ENCODE measurements at places on chromosomes 7 and 10. TPM values are rescaled to one million over a fixed set of nuclear protein-coding genes. Genes with fewer than 3 reads are reported as not detected.
A peak's percentile ranks its signal among the peaks of the same experiment; 100 is the strongest.

DNA sequence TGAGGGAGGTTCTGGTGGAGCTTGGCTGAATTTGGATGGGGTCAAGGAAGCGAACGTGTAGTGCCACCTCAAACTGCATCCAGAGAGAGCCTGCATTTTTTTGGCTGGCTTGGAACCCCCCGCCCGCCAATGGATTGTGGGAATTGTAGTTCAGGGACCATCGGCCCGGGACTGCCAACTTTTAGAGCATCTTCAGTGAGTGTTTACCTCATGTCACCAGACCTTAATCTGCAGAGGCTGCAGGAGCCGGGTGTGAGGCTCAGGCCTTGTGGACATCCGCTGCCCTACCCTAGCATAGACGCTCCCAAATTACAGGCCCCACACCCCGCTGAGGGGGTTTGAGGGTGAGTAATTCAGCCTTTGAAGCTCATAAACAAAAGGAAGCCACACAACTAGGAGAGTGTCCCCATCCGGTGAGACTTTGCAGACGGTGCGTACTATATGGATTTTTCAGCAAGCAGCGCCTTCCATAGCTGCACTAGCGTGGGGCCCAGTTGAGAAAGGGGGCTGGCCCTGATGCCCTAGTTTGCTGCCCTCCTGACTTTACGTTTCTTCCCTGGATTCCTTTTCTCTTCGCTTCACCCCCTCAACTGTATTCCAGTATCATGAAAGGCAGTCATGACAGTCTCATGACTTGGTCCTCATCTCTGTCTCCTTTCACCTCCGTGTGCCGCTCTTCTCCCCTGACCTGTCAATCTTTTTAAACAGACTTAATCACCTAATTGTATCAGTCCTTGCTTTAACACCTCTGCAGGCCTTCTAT is 717 bp downstream of the CNPY4 start:
- DNase-seq, result peak; percentile 83

The MCM10 gene
- 65.4 TPM for total RNA-seq

- DNase-seq, result no peak
Observed at GRCh38 chr10:59991661-59992060, 85.3 kb upstream of the CCDC6 start.

The WNT8B gene
- total RNA-seq, result 0.47 TPM

Measured in activated CD8-positive, alpha-beta T cell treated with anti-CD3 and anti-CD28 coated beads for 36 hours (primary cell).